ENCODE measurements at places on chromosomes 12 and 14. TPM values are rescaled to one million over a fixed set of nuclear protein-coding genes. Genes with fewer than 3 reads are reported as not detected.

DNA sequence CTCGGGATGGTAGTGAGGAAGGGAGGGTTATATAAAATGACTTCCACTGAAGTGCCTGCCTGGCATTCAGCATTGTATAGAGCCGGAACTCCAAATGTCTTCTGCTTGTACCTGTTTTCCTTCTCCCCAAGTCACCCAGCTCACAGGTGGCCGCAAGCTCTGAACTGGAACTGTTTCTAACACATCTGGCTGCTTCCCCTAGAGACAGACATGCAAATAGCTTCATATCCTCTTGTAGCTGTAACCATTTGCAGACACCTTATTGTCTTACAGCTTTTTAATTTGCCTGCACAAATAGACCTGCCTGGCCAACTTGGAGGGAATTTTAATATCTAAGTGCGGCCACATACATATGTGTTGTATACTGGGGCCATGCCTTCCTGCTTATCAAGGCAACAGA lies 126.0 kb downstream of the CHST11 start:
- DNase-seq, result no peak

- no peak for DNase-seq
Measured at GRCh38 chr12:77816196-77816595, 14.5 kb upstream of the NAV3 start.

DNA sequence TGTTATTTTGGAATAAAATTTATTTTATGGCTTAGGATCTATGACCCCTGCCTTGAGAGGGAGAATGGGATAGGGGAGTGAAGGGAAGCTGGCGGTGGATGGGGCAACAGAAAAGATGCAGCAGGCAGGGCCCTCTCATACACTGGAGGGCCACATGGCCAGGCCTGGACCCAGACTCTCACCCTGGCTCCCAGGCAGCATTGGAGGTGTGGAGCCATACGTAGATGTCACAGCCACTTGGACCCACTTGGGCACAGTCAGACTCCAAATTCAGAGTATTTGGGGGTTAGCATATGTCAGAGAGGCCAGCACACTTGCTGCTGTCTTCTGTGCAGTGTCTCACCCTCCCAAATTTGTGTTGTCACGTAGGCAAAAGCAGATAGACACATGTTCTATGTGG lies 6.5 kb downstream of the NAB2 start:
- DNase-seq, result no peak

DNA sequence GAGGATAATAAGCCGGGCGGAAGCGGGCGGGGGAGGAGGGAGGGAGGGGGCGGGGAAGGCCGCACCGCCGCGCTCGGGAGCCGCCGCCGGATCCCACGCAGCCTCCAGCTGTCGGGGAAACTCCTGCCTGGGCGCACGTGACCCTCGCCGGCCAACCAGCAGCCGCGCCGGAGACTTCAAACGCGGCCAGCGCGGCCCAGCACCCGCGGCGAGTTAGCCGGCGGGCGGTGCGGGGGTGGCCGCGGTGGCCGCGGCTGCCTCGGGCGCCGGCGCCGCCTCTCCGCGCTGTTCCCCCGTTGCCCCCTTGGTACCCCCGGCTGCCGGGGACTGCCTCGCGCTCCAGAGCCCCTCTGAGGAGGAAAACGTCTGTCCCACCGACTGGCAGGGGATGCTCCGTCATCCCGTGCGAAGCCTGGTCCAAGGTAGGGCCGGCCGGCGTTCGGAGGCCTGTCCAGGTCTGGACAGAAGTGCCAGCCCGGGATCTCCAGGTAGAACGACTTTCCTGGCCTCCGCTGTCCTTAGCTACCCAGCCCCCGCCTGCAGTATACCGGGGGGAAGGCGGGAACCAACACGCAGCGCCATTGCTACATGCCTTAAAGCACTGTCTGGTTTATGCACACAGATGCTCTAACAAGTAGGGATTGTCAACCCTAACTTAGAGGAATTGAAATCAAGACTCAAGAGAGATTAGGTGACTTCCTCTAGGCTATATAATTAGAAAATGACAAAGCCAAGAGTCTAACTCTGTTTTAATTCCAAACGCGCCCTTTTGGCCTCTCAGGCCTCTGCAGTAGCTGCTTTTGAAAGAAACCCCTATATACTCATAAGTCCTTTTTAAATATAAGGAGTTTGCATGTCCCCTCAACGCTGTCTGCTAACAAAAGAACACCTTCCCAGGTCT lies at the start of gene YAF2:
YAF2 (minus strand) TSS at position 9 of the 901 bp plus-strand sequence. CDS start 68 bp downstream, outside the sequence.
- DNase-seq, result peak; percentile 96

GRCh38 chr12:124477107-124477915 lies 90.1 kb downstream of the NCOR2 start:
- no peak for DNase-seq

GRCh38 chr12:84416626-84417025 lies 496.0 kb downstream of the SLC6A15 start:
- DNase-seq, result no peak

- DNase-seq, result no peak
Measured at GRCh38 chr12:108305991-108306501, 33.1 kb downstream of the CMKLR1 start.

DNA sequence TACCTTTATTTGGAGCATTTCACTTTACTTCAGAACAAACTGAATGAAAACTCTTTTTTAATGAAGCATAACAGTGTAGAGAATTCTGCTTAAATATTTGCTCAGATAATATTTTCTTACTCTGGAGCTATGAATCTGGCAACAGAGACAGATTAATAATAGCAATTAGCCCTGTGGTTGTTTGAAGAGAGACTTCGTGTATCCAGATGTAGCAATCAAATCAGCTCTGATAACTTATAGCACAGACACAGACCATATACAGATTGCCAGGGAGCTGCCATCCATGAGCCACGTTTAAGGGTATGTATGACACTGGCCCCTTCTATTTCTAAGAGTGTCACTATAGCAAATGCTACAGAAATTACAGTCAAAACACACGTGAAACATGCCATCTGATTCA lies 146.6 kb downstream of the EXOC5 start:
- no peak for DNase-seq

The NPAS3 gene
- 4.6 TPM for total RNA-seq

The KRT71 gene
- not detected for total RNA-seq

The SYNE3 gene
- 11.0 TPM for total RNA-seq

Data from sigmoid colon (tissue), 7 donors.